ENCODE measurements at places on chromosomes 6 and 20. TPM values are rescaled to one million over a fixed set of nuclear protein-coding genes. Genes with fewer than 3 reads are reported as not detected.

- DNase-seq, result peak; percentile 82
Measured at GRCh38 chr6:96520171-96521115, 1.2 kb upstream of the UFL1 start.

GRCh38 chr6:67009818-67010217 lies 1302.8 kb upstream of the EYS start:
- DNase-seq, result no peak

DNA sequence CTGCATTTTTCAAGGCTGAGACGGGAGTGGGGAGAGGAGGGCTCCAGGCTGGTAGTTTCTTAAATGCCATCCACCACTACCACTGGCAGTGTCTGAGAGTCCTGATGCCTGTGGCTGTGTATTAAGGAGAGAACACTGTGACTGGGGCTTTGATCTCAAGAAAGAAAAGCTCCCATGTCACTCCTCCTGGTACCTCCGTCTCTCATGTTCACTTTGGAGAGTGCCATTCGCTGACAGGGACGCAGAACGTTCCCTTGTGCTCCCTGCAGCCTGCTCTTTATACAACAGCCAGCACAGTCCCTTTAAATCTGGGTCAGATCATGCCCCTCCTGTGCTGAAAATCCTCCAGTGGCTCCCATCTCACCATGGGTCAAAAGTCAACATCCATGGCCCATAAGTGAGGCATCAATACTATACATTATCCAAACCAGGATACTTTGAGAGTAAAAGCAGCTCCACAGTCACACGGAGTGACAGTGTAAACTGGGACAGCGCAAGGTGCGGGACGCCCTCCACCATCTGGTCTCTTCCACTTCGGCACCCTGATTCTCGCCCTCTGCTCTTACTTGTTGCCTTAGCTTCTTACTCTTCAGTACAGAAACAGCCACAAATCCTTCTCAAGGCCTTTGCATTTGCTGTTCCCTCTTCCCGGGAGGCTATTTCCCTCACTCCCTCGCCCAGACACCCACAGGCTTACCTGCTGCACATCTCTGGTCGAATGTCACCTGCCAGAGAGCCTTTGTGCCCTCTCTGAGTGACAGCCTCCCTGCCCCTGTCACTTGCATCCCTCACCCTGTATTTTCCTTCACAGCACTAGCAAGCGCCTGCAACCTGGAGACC lies 20.0 kb downstream of the PDYN start:
- no peak for DNase-seq

DNA sequence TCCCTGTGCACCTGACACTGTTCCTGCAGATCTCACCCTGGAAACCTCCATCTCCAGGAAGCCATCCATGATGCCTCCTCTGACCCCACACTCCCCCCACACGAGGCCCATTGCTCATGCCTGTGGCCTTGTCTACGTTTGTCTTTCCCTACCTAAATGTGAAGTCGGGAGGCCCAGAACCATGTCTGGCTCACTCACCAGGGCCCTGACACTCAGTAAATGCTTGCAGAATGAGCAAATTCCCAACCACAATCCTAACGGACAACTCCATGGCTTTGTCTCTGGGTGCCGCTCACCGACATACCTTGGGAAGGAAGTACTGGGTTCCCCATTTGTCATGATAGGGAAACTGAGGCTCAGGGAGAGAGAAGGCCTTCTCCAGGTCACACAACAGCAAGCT lies 7.3 kb downstream of the PEDS1 start:
- no peak for DNase-seq

DNA sequence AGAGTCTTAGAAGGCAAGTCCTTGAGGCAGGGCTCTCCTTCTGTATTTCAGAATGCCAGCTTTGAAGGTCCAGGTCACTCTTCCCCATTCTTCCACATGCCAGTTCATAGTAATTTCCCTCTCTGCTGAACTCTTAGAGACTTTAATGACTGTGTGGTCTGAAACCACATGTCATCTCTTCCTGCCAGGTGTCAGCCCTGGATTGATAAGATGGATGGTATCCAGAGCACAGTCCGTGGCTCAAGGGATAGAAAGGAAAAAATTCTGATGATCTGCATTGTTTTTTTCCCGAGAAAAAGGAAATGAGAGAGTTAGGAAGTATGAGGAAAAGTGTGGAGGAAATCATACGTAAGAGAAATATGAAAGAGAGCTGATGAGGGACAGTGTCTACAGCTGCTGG lies 250.9 kb downstream of the TPBG start:
- no peak for DNase-seq

DNA sequence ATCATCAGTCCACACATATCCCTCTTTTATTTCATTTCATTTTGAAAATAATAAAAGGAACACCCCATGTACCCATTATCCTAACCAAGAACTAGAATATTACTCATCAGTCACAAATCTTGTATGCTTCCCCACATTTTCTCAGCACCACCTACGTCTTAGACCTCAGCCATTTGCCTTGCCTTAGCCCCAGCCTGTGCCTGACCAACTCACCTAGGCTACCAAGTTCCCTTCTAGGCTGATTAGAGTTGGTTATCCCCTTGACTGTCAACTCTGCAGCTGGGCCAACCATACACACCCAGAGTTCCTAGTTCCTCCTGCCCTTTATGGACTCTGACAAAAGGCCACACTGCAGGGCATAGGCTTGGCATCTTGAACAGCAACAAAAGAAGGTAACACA lies 33.4 kb upstream of the IPCEF1 start:
- no peak for DNase-seq

- DNase-seq, result no peak
Measured at GRCh38 chr20:50353289-50353961, 156.8 kb upstream of the PTPN1 start.

GRCh38 chr6:142695016-142695415 lies 250.0 kb downstream of the HIVEP2 start:
- DNase-seq, result no peak

DNA sequence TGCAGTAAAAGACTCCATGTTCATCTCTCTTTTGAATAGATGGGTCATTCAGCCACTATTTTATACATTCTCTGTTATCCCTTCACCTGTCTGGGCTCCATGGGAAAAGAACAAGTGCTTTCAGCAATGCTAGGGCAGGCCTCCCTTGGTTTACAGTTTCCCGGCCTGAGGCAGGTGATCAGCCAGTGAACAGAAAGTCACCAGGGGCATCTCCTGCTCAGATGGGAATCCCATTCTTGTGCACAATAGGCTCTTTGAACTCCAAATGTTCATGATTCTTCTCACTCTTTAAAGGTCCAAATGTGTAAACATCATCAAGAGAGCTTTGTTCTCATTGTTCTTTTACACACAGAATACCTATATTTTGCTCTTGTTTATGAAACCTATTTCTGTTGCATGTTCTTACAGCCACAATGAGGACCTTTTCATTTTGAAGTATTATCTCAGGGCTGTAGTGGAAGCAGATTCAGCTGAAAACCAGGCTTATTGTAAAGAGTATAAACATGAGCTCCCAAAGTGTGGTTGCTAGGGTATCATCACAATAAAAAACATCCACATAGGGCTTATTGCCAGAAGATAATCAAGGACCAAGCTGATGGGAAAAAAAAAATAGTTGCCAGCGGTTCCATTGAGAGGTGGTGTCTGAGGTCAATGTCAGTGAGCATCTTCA lies 267.1 kb upstream of the SGK1 start:
- peak; percentile 24 for DNase-seq

DNA sequence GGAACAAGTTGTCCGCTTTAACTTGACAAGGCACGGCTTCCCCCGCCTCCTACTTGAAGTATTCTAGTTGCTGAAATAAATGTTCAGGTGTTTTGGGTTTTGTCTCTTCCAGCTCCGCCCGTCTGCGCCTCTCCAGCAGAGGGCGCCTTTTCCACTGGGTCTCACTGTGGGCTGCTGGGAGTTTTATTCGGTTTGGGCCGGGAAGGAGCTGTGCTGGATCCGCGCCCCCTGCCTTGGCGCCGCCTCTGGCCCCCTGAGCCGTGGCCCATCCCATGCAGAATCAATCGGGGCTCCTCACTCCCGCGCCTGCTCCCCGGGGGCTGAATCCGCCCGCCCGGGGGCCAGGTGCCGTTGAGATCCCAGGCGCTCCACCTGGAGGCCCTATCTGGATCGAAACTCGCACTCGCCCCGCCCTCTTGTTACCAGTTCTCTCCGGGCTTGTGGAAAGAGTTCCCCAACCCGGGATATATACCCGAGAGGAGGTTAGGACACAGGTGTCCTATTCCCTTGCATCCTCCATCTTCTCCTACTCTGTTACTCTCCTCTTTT lies 51.0 kb upstream of the TCF21 start:
- peak; percentile 77 for DNase-seq

DNA sequence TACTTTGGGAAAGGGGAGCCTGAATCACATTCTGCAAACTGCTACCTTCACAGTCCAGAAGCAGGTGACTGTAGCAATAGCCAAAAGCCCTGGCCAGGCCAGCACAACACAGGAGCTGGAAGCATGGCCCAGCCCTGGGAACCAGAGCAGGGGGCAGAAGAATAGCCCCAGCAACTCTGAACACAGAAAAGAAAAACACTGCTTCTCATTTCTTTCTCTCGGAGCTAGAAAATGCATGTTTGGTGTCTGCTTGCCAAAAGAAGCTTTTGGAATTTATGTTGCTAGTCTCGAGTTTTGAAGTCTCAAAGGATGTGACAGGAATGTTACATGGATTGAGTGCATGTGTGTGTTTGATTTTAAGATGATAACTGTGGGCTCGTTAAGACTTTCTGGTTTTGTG lies 79.8 kb upstream of the SCAF8 start:
- no peak for DNase-seq

DNA sequence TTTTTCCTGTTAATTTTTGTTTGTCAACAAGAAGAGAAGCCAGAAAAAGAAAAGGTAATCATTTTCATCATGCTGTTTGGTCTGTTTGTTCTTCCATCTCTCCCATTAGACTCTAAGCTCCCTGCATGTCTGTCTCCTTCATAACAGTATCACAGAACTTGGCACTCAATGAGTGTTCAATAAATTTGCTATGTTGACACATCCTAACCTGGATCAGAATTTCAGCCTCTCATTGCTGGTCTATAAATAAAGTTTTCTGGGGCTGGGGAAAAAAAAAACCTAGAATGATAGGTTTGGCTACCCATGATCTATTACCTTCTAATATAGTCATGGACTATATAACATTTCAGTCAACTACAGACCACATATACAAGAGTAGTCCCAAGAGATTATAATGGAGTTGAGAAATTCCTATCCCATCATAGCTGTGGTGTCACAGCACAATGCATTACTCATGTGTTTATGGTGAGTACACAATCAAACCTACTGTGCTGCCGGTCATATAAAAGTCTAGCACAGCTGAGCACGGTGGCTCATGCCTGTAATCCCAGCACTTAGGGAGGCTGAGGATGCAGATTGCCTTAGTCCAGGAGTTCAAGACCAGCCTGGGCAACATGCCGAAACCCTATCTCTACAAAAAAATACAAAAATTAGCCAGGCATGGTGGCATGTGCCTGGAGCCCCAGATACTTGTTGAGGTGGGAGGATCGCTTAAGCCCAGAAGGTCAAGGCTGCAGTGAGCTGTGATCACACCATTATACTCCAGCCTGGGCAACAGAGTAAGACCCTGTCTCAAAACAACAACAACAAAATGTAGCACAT lies 5.9 kb downstream of the NUDT3 start:
- DNase-seq, result no peak

GRCh38 chr6:47016261-47016660 lies 25.9 kb downstream of the ADGRF1 start:
- no peak for DNase-seq

DNA sequence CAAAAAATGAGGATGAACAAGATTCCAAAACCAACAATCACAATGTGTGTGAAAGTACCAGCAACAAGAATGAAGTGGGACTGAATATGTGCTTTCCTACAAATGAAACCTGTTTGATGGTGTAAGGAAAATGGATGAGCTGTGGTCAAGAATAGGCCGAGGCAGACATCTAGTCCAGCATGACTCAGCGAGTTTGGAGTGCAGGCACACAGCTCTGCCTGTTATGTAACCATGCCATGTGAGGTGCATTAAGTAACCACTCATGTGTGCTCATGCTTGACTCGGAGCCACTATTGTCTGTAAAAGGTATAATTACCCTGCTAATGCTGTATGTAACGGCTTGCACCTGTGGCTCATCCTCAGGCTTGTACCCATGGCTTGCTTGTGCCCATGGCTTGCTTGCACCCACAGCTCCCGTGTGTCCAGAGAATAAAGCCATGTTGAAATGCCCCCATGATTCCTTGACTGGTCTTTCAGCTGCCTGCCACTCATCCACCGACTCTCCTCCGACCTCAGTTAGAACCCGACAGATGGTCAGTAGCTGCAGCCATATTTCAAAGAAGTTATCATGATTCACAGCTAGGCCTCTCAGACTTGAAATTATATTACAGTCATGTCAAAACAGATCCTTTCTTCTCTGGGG lies 98.7 kb downstream of the BACH2 start:
- no peak for DNase-seq

DNA sequence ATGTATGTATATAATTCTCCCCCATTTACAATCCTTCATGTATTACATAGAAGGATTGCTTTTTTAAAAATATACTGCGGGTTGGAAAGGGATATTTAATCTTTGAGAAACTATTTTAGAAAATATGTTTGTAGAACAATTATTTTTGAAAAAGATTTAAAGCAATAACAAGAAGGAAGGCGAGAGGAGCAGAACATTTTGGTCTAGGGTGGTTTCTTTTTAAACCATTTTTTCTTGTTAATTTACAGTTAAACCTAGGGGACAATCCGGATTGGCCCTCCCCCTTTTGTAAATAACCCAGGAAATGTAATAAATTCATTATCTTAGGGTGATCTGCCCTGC lies 3.6 kb downstream of the FOXC1 start:
- DNase-seq, result no peak

DNA sequence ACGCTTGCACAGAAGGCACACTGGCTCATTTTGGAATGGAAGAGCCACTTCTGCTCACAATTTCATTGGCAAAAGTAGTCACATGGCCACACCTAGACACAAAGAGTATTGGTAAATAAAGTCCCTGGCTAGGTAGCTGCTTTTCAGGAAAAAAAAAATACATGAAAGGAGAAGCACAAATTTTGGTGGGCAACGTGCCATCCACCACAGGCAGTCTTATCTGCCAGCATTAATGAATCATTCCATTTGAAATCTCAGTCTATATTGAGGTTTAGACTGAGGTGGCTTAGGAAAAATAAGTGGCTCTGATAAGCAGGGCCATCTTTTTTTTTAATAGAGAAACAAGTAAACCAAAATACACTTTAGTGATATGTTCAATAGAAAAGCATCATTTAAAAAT lies 44.3 kb downstream of the ADGRB3 start:
- DNase-seq, result no peak

GRCh38 chr6:14929291-14929690 lies 316.6 kb upstream of the JARID2 start:
- no peak for DNase-seq

Gene SLC22A2
- not detected for total RNA-seq

Gene LSM2
- not detected for total RNA-seq

Gene COL9A3
- total RNA-seq, result not detected

Gene ARFGEF3
- 13.4 TPM for total RNA-seq

Gene EDN1
- total RNA-seq, result 95.1 TPM

Gene PRPH2
- total RNA-seq, result 1.2 TPM

Gene IPCEF1
- 47.1 TPM for total RNA-seq

Gene RXRB
- 10.7 TPM for total RNA-seq

Gene ANGPT4
- not detected for total RNA-seq

Gene MAS1
- not detected for total RNA-seq
